ENCODE measurements at places on chromosomes 6 and 20. TPM values are rescaled to one million over a fixed set of nuclear protein-coding genes. Genes with fewer than 3 reads are reported as not detected.
A peak's percentile ranks its signal among the peaks of the same experiment; 100 is the strongest.

Gene DEFB124
- not detected for total RNA-seq

- H3K4me1 ChIP-seq: no peaks in the 10 kb centered on the region
- peaks cover 57% of the 10 kb centered on the region for H3K36me3 ChIP-seq
- no peaks in the 10 kb centered on the region for H3K27me3 ChIP-seq
- DNase-seq: no peak
Measured at GRCh38 chr6:30185846-30186484, 22.6 kb downstream of the TRIM15 start.

DNA sequence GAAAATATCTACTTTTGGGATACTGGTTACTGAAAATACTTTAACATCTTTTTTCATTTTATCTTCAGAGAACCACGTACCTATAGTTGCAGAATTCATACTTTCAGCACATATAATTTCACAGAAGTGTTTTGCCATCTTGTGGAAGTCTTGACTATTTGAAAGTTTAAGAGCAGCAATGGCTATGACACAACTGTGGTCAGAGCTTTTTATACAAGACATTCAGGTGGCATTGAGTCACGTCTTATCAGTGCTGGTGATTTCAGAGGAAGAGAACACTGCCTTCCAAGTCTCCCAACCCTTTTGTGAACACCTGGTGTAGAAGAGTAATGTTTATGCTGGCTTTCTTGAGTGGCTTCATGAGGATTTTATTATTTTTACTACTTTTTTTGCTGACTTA lies 171.6 kb downstream of the ARID1B start:
- peaks cover 8% of the 10 kb centered on the region for H3K4me1 ChIP-seq
- no peak for DNase-seq
- H3K4me3 ChIP-seq: no peak overlapping the region
- H3K36me3 ChIP-seq: no peaks in the 10 kb centered on the region
- no peak overlapping the region for H3K27ac ChIP-seq
- H3K27me3 ChIP-seq: no peaks in the 10 kb centered on the region

- no peak overlapping the region for H3K27ac ChIP-seq
- DNase-seq: peak; percentile 81
- no peaks in the 10 kb centered on the region for H3K27me3 ChIP-seq
- H3K4me1 ChIP-seq: peaks cover 3% of the 10 kb centered on the region
- no peaks in the 10 kb centered on the region for H3K36me3 ChIP-seq
Measured at GRCh38 chr6:75084872-75085381, 120.9 kb downstream of the COL12A1 start.

GRCh38 chr20:31770243-31770642 lies 31.2 kb downstream of the TPX2 start:
- no peaks in the 10 kb centered on the region for H3K27me3 ChIP-seq
- no peak overlapping the region for H3K4me3 ChIP-seq
- peaks cover 84% of the 10 kb centered on the region for H3K36me3 ChIP-seq
- no peak overlapping the region for H3K27ac ChIP-seq
- no peak for DNase-seq

DNA sequence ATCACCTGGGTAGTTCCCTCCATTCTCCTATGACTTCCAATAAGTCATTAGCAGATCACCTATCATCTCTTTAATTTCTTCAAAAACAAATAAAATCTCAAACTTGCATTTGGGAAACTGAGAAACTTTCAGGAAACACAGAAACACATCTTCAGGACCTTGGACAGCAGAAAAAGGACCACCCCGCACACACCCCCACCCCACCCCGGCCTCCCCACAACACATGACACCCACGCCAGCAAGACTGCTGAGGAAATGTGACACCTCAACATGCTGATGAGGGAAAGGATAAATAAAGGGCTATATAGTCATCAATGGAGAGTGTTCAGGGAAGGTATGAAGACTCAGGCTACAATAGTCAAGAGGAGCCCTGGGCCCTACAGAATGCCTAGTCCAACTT lies 15.6 kb upstream of the TRIM39 start:
- H3K27me3 ChIP-seq: no peaks in the 10 kb centered on the region
- no peak for DNase-seq
- peaks cover 90% of the 10 kb centered on the region for H3K36me3 ChIP-seq
- no peak overlapping the region for H3K27ac ChIP-seq
- H3K4me1 ChIP-seq: no peaks in the 10 kb centered on the region
- H3K4me3 ChIP-seq: no peak overlapping the region

- peak overlapping the region; percentile 46 for H3K27ac ChIP-seq
- peaks cover 53% of the 10 kb centered on the region for H3K27me3 ChIP-seq
- H3K4me1 ChIP-seq: no peaks in the 10 kb centered on the region
- no peaks in the 10 kb centered on the region for H3K36me3 ChIP-seq
- DNase-seq: peak; percentile 88
- H3K4me3 ChIP-seq: peak overlapping the region; percentile 78
Measured at GRCh38 chr6:127515234-127515793, 3.8 kb downstream of the MTCL3 start.
